ENCODE measurements at places on chromosomes 12 and 14.

GRCh38 chr14:64394423-64394822, 6.3 kb downstream of the MTHFD1 start:
- no peak for DNase-seq

- DNase-seq: no peak
Observed at GRCh38 chr12:2902272-2902880, 11.7 kb downstream of the TULP3 start.

DNA sequence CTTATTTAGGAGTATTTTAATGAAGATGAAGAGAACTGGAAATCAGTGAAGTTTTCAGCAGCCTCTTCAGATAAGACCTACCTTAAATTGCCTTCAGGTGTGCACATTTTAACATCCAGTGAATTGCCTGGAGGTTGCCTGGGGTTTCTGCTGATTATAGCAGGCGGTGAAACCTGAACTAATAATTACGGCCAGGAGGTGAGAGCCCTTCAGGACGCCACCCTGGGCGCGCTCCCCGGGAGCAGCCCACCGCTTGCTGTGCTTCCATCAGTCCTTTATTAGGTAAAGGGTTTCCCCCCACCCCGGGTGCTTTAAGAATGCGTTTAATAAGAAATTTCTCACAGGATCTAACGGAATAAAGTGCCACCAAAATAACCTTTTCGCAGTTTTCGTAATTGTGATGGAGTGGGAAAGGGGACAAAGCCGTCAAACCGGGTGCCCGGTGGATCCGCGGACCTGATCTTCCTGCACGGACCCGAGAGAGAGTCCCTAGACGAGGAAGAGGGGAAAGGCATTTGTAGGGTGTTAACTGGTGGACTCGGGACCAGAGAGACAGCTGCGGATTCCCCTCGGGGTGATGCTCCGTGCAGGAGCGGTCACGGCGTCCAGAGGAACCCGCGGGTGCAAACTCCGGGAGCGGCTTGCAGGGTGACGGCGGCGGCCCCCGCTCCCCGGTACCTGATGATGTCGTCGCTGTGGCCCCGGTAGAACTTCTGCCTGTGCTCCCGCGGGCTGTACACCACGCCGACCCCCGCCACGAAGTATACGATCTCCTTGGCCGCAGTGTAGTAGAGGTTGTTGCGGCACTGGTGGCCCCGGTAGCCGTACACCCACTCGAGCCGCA, 902 bp downstream of the EML5 start:
- DNase-seq: no peak

DNA sequence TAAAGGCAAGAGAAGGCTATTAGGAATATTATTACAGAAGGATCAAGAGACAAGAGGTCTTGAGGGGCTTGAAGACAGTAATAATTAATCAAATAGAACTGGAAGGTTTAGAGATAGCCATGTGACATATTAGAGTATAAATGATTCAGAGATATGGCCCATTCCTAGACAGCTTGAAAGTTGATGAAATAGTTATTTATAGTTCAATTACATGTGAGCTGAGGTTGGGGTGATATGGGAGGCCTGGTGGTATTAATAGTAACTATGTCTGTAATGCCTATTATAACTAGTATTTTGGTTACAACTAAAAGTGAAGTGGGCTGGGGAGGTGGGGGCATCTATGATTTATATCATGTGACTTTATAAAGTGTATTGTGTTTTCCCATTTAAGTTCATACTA, 14.1 kb upstream of the MIS18BP1 start:
- DNase-seq: no peak

- no peak for DNase-seq
Observed at GRCh38 chr14:53458368-53458814, 305.3 kb upstream of the DDHD1 start.

Data from activated T-cell treated with anti-CD3 and anti-CD28 coated beads for 1 hour (primary cell).